ENCODE measurements at places on chromosomes 6 and 20. TPM values are rescaled to one million over a fixed set of nuclear protein-coding genes. Genes with fewer than 3 reads are reported as not detected.

GRCh38 chr6:23365732-23366131 lies 760.3 kb upstream of the NRSN1 start:
- no peaks in the 10 kb centered on the region for H3K4me1 ChIP-seq
- no peak overlapping the region for H3K27ac ChIP-seq
- H3K4me3 ChIP-seq = no peak overlapping the region
- no peaks in the 10 kb centered on the region for H3K27me3 ChIP-seq
- DNase-seq = no peak
- no peaks in the 10 kb centered on the region for H3K36me3 ChIP-seq

The CRISP3 gene
- total RNA-seq = 0.48 TPM

The SLC16A10 gene
- 1.7 TPM for total RNA-seq

GRCh38 chr6:161035182-161035980 lies 43.8 kb downstream of the MAP3K4 start:
- no peak overlapping the region for H3K27ac ChIP-seq
- DNase-seq = no peak

The KCNK16 gene
- not detected for total RNA-seq

The STMND1 gene
- total RNA-seq = 0.26 TPM
